ENCODE measurements at places on chromosomes 5 and 9.
A peak's percentile ranks its signal among the peaks of the same experiment; 100 is the strongest.

DNA sequence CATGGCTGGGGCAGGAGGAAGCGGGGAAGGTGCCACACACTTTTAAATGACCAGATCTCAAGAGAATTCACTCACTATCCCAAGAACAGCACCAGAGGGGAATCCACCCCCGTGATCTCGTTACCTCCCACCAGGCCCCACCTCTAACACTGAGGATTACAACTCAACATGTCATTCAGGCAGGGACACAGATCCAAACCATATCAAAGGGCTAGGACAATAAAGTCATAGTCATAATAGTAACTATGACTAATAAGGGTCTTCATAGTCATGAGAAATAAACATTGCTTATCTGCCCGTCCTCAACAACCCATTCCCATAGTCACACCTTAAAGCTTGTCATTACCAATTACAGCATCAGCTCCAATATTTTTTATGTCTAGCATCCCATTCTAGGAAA is 65.3 kb upstream of the SMC2 start:
- DNase-seq, result no peak

GRCh38 chr9:130839132-130840111 is 4.4 kb downstream of the ABL1 start:
- no peak for DNase-seq

DNA sequence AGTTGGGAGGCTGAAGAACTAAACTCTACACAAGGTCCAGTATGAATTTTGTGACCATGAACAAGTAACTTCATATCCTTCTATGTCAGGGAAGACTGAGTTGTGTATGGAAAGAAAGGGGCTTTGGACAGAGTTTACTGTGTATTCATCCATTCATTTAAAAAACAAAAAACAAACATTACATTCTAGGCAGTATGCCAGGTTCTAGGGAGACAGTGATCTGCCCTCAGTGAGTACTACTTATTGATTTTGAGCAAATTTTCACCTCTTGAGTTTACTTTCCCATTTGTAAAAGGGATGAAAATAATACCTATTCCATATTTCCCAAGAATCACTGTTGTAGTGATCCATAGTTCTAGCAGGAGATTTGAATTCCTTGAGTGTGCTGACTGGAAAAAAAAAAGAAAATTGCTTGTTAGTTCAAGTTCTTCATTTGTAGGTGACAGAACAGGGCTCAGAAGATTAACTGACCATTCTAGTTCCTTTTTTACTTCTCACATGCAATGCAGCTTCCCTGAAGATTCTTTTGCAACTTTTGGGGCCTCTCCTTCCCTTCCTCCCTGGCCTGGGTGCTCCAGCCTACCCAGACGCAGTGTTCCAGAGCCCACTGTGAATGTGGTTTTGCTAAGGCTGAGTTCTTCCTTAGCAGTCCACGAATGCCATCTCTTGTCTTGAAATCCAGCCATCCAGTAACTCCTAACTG is 2.6 kb upstream of the GAPVD1 start:
- no peak for DNase-seq

DNA sequence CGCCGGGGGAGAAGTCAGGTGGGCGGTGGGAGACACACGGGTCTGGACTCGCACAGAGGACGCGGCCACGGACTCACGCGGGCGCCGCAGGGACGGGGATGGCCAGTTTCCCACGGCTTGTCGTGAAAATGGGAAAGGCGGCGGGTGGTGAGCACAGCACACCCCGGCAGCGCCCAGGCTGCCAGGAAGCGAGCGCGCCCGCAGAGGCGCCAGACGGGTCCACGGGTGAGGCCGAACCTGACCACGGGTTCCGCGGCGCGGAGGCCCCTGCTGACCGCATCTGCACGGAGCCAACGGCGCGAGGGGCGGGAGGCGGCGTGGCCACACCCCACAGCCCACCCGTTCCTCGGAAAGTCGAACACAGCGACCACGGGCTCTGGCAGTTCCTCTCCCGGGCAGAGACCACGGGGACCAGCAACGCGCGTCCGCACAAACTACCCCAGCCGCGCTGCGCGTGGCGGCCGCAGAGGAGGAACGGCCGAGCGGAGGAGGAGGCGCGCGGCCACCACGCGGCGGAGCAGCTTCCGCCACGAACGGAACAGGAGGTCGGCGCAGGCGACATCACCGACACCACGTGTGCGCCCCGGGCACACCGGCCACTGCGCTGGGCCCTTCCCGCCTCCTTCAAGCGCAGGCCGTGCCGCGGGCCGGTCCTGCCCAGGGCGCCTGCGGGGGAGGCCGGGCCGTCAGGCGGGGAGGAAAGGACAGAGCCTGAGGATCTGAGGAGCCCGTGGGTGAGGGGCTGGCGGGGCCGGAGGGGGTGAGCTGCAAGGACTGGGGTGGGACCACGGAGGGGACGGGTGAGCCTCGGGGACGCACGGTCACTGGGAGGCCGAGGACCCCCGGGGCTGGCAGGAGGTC is 5.6 kb downstream of the EXD3 start:
- no peak for DNase-seq

DNA sequence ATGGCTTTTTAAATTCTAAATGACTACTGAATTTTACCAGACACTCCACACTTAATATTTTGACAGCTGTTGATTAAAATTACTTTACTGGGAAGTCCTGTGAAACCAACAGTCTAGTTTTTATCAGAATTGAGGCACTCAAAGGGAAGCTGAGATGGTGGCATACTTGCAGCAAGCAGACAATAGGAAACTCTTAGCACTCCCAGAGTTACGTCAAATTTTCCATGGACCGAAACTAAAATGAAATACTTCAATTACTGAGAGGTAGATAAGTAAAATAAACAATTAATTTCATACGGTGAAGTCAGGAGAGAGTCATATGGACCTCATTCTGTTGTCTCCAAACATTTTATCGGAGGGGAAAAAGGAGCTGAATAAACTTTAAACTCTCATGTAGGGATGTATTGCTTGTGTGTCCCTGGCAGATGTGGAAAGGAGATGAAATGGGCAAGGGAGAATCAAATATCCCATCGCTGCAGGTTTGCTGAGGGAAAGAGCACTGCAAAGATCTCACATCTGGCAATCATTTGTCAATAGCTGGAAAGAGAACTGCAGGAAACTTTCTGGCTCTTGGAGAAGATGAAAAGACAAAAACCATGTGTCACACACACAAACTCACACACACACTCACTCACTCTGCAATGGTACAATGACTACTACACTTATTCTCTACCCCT is 189.4 kb downstream of the BNC2 start:
- DNase-seq, result no peak

DNA sequence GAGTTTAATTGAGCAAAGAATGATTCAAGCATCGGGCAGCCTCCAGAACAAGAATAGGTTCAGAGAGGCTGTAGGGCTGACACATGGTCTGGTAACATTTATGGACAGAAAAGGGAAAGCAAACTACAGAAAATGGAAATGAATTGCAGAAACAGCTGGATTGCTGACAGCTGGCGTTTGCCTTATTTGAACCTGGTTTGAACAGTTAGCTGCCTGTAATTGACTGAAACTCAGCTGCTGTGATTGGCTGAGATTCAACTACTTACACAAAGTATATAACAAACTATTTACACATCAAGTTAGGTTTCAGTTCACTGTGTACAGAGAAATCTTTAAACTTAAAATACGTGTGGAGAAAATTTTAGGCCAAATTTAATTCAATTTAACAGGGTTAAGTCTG is 441.7 kb downstream of the PRELID2 start:
- no peak for DNase-seq

- no peak for DNase-seq
Measured at GRCh38 chr9:38058452-38059232, 10.4 kb downstream of the SHB start.

DNA sequence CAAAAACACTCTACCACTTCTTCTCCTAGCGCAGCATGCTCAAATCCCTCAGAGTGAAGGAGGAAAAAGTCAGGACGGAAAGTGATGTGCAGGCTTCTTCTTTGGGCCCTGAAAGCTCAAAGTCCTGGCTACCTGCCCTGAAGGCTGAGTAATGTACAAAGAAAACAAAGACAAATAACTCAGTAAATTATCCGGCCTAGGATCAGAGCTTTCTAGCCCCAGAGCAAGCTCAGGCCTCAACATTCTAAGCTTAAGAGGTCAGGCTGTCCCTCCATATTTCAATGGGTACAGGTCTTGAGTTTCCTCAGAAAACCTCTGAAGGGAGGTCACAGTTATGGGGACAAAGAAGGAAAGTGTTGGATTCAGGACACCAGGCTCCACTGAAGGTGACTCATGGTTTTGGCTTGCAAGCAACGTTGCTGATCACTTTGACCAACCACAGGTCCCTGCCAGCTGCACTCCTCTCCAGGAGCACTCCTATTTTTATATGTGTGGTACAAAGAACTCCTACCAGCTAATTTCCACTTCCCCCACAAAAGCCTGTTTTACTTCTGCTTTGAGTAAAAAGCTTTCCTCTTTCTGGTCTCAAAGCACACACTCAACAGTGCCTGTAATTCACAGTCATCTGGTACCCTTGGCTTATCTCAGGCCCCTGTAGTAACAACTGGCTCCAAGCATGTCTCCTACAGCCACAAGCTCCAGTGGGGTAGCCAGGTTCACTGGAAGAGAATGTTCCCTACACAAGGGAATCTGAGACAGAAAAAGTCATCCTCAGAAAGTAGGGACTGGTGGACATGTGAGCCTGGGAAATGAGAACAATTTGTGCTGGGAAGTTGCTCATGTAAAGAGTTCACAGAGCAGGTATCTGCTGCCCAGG is 115.7 kb downstream of the UGCG start:
- peak; percentile 60 for DNase-seq

- DNase-seq, result no peak
Measured at GRCh38 chr5:173318881-173319620, 9.2 kb downstream of the STC2 start.

- DNase-seq, result no peak
Measured at GRCh38 chr9:124375726-124376125, 39.5 kb downstream of the PSMB7 start.

DNA sequence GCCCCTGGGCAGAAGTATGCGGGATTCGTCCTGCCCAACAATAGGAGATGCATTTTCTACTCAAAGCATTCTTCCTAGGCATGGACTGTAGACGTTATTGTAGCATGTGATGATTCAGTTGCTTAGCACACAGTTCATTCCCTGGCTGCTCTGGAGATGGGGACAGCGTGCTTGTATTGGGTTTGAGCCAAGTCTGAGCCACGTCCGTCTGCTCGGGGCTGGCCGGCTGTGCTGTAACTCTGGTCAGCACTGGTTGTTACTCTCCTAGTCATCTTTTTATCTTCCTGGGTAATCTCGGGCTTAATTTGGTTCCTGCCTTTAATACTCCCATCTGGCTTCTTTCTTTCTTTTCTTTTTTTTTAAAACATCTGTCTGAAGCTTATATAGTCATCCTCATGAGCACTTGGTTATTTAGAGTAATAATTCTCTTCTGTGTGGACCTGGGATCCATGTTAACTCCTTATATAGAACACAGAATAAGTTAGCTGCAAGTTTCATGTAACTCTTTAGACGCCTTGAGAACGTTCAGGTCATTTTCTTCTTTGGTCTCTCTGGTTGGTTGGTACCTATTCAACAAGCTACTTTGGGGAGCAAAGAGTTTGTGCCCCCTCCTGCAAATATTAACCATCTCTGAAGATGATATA is 118.8 kb upstream of the RPS23 start:
- DNase-seq, result peak; percentile 26

GRCh38 chr5:58855851-58856739 is 273.2 kb downstream of the RAB3C start:
- DNase-seq, result no peak

DNA sequence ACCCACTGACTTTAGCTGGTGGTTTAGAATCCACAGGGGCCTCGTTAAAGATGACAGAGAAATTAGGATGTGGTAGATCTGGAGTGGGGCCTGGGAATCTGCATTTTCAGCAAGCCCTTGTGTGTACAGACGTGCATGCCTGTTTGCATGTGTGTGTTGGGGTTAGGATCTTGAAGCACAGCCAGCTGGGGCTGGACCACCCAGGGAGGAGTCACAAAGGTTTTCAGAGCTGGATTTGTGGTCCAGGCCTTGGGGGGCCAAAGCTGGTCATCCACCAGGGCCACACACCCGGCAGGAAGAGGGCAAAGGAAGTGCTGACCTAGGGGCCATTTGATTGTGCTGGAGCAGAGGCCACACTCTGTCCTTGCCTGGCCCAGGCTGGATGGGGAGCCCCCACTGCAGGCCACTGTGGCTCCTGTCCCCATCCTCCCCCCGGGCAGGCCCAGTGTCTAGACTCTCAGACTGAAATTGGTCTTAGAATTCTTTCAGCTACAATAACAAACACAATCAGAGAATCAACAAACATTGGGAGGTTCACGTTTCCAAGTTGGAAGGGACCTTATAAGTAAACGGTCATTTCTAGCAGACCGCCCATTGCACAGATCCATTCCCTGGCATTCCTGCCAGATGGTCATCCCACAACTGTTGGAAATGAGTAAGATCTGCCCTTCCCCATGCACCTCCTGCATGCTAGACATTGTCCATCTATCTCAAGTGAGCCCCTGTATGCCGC is 10.3 kb downstream of the CDX1 start:
- no peak for DNase-seq

DNA sequence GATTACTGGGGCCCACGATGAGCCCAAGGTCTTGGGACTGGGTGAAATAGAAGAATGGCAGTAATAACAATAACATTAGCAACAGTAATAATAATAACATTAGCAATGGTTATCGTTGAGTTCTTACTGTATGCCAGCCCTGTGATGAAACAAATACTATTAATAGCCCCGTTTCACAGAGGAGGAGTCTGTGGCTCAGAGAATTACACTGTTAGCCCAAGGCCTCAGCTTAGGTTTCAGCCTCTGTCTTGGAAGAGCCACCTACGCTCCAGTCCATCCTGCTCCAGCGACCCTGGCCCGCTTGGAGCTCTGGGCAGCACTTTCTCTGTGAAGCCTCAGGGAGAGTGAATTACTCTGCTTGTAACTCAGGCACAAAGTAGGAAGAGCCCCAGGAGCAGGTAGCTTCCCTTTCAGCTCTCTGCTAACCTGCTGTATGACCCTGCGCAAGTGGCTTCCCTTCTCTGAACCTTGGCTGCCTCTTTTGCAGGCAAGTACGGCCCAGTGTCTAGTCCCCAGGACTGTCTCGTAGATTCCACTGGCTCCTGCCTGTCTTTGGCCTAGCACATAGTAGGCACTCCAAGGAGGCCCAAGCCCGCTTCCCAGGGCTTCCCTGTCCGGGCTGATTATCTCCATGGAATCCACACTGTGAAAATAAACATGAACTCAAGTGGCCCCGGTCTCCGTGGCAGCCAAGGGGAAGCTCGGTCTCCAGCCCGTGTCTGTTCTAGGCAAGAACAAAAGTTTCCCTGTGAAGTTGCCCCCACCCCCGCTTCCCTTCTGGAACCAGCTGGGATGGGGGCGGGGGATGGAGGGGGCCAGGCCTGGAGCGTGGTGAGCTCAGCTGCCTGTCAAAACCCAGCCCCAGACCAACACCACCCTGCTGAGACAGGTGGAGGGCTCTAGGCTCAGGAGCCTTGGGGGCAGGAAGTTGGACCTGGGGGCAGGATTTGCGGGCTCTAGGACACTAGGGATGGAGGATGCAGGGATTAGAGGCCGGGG is 26.2 kb upstream of the LMX1B start:
- DNase-seq, result peak; percentile 80

GRCh38 chr5:56251918-56252553 is 18.9 kb upstream of the ANKRD55 start:
- no peak for DNase-seq

- DNase-seq, result no peak
Measured at GRCh38 chr5:172872997-172873491, 39.0 kb downstream of the ERGIC1 start.

- no peak for DNase-seq
Measured at GRCh38 chr9:137956688-137957385, 79.3 kb downstream of the CACNA1B start.
